ENCODE measurements at places on chromosomes 5 and 9.

- no peak for DNase-seq
These were observed 617.0 kb upstream of the CDH18 start for GRCh38 chr5:20604992-20605391.

GRCh38 chr5:179418972-179419371 lies 73.7 kb upstream of the ADAMTS2 start:
- DNase-seq: no peak

- no peak for DNase-seq
These were observed 1365.3 kb upstream of the WWC1 start for GRCh38 chr5:166926138-166926537.

DNA sequence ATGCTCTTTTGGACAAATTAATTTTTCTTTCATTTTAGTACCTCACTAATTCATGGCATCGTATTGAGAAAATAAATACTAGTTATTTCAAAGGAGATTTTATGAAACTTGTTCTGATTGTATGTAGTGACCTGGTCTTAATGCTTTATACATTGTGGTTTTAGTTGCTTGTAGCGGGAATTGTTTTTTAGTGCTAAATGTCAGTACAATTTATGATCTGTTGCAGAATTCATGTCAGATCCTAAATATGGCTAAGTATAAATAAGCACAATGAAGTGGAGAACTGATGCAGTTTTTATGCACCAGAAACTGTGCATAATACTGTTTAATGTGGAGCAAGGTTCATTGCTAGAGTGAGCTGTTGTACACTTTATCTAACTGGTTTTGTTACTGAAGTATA lies 308.8 kb downstream of the PJA2 start:
- no peak for DNase-seq

DNA sequence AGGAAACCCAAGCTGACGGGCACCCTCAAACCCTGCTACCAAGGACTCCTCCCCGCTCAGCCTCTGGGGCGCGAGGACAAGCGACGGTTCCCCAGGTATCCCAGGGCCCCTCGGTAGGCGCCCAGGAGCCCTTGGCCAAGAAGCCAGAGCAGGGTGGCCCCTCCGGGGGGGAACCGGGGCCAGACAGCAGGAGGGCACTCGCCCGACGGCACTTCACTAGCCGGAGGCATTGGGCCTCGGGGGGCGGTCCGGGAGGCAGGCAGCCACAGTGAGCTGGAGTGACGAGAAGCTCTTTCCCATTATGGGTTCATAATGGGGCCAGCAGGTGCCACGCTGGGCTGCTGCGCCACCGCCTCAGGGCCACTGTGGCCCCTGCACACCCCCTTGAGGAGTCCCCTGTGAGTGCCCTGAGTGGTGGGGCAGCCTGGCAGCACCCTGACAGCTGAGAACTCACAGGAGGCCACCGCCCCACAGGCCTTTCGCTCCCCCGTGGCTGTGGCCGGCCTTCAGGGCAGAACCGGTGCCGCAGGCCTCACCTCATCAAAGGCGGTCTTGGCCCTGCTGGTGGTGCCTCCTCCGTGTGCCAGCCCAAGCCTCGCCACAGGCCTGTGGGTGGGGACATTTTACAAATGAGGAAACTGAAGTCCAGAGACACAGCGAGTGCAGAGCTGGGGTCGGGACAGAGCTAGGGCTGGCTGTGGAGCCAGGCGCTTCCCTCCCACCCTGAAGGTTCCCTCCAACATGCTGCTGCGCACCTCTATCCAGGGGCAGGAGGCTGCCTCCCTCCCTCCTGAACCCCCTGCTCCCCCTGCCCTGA lies 68.7 kb downstream of the PSMB7 start:
- DNase-seq: peak; percentile 27

GRCh38 chr5:119398727-119399466 lies 43.1 kb downstream of the TNFAIP8 start:
- no peak for DNase-seq

DNA sequence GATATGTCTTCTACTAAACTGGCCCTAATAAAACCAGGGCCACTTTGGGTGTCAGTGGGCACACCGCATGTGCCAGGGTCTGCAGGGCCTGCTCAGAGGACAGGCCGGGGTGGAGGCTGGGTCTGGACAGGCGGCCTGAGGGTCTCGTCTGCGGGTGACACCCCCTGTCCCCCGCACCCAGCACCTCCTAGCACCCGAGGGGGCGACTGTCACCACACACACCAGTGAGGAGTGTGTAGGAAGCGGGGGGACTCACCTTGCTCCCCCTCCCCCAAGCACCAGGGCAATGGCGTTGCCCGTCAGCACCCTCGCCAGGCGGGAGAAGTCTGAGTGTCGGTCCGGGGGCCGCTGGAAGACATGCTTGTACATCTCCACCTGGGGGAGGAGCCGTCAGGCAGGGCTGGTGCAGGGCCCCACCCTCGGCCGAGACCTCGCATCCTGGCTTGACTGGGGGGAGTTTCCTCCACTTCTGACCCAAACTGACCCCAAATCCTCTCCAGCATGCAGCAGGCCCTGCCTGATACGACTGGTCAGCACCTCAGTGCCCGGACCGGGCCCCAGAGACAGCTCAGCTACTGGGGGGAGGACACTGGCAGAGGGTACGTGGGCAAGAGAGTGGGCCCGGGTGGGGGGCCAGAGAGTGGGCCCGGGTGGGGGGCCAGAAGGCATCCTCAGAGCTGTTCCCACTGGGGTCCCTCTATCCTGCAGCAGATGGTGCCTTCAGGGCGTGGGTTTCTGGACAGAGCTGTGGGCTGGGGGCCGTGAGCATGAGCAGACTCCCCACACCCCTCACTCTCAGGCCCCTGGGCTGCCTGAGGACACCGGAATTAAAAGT lies 18.9 kb upstream of the NSMF start:
- DNase-seq: no peak

DNA sequence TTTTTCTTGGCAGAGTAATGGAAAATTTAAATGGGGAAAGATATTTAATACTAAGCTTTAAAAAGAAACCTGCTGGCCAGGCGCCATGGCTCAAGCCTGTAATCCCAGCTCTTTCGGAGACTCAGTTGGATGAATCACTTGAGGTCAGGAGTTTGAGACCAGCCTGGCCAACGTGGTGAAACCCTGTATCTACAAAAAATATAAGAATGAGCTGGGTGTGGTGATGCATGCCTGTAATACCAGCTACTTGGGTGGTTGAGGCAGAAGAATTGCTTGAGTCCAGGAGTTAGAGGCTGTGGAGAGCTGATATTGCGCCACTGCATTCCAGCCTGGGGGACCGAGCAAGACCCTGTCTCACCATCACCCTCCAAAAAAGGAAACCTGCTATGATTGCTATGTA lies 32.8 kb downstream of the TUT7 start:
- no peak for DNase-seq

DNA sequence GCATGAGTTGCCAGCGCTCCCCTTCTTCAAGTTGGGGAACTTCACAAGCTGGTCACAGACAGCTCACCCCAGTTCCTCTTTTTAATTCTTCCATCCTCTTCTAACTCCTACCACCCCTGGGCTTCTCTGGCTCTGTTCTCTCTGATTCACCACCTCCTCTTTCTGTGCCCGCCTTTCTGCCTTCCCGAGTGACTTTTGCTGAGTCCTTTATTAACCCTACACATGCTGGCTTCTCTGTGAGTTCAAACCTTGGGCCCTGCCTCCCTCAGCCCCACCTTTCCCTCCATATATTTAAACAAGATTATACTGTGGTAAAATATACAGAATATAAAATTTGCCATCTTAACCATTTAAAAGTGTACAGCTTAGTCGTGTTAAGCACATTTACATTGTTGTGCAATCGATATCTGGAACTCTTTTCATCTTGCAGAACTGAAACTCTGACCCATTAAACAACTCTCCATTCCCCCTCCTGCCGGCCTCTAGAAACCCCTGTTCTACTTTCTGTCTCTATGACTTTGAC lies 32.0 kb downstream of the SLC46A2 start:
- peak; percentile 81 for DNase-seq

GRCh38 chr9:109014608-109015280 lies 1.4 kb upstream of the CTNNAL1 start:
- DNase-seq: no peak

DNA sequence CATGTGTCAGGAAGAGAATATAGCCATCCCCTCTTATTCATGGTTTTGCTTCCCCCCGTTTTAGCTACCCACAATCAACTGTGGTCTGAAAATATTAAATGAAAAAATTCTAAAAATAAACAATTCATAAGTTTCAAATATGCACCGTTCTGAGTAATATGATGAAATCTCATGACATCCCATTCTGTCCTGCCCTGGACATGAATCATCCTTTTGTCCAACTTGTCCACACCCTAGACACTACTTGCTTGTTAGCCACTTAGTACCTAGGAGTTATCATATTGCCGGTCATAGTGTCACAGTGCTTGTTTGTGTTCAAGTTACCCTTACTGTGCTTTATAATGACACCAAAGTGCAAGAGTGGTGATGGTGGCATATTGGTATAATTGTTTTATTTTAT lies 113.5 kb downstream of the CAAP1 start:
- no peak for DNase-seq

DNA sequence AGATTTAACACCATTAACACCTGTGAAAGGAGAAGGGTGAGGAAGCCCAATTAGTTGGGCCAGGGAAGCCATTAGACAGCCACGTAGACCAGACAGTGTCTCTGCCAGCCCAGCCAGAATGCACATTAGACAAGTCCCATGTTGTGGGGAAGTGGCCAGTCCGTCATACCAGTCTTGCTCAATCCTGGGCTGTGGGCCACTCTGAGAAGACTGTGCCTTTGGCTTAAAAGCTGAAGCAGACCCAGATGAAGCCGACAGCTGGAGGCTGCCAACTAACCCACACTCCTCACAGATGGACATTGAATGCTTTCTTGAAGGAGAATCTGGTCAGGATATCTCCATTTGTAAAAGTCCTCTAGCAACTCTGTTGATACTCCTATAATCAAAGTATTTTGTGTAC lies 128.5 kb downstream of the CHSY3 start:
- no peak for DNase-seq

DNA sequence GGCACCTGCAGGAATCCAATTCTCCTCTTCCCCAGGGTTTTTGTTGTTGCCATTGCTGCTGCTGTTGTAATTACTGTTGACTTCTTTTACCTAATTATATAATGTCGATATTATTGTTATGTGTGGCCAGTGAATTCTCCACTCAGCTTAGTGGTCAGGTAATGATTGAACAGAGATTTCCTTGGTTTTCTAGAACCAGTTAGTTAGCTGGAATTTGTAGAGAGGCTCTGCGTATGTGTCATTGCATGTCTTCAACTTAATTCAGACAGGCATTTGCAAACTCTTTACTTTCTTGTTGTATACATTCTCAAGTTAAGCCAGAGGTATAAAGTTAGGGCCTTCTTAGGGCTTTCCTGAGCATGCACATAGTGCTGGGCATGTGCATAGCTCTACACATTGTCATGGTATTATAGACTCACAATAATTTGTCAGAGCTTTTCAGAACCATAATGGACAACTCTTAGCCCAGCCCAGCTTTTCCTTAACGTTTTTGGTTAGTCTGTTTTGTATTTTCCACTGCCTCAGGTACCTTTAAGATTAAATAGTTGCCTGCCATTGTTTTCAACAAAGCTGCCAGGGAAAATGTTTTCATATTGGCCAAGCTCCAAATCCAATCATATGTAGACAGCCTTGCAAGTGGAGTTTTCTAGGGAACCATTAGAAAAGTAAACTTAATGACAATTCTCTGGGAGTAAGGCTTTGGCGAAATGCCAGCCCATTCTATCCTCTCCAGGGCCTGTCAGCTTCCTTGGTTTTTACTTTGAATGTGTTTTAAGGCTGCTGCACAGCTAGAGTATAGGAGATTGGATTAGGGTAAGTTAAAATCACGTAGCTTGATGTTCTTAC lies 68.1 kb downstream of the UBE2R2 start:
- no peak for DNase-seq

DNA sequence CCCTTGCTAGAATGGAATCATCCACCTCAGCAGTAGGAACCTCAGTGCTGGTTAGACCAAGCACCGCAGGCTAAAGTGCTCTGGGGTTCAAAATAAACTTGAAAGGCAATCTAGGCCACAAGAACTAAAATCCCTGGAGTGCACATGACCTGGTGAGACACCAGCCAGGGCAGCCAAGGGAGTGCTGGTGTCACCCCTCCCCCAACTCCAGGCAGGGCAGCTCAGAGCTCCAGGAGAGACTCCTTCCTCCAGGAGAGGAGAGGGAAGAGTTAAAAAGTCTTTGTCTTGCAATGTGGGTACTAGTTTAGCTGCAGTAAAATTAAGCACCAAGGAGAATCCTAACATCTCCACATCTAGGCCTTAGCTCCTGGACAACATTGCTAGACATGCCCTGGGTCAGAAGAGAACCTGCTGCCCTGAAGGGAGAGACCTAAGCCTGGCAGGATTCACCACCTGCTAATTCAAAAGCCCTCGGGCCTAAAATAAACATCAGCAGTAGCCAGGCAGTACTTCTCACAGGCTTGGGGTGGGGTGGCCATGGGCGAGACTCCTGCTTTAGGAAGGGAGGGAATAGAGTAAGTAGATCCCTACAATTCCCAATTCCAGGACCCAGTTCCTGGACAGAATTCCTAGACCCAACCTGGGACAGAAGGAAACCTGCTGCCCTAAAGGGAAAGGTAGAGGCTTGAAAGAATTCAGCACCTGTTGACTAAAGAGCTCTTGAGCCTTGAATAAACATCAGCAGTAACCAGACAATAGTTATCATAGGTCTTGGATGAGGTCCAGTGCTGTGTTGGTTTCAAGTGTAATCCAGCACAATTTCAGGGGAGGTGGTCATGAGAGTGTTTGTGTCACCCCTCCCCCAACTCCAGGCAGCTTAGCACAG lies 25.8 kb downstream of the UGT3A2 start:
- DNase-seq: no peak

DNA sequence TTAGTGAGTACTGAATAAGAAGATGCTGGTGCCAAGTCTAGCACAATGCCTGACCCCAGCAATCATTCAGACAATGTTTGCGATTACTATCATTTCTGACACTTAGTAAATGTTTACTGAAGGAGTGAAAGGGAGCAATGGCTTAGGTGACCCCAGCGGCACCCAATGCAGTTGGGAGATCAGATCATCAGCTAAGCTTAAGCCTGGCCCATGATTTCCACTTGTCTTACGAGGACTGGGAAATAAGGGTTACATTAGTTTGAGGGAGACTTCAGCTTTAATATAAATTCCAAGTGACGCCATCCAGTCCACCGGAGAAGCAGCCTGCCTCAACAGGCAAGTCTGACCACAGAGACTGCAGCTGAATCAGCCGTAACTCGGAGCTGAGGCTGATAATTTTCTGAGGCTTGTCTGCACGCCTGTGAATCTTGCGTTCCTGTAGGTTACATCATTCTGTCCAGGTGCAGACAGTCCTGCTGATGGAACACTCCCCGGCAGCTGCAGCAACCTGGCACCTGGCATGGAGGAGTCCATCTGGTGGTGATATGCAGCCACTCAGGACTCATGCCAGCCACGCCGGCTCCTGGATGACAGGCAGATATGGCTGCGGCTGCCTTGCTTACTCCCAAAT lies 34.9 kb upstream of the FGF1 start:
- DNase-seq: no peak

DNA sequence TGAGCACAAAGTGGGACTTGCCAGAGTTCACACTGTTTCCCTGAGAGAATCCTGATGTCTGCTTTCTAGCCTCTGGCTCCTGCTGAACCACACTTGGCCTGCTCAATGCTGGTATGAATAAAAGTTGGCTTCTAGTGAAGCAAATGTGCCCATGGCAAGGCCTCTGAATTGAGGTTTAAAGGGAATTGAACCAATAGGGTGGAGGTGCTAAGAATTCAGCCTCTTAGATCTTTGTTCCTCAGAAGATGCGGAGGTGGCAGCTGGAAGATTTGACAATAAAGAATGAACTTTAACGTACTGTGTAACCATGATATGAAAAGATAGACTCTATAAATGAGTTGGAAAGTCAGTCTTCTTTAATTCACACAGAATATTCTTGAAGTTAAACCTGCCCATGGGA lies 57.2 kb downstream of the RASGRF2 start:
- DNase-seq: no peak

- no peak for DNase-seq
These were observed 4.1 kb downstream of the CFAP95 start for GRCh38 chr9:69824499-69825252.
